ENCODE measurements at places on chromosomes 4 and X. TPM values are rescaled to one million over a fixed set of nuclear protein-coding genes. Genes with fewer than 3 reads are reported as not detected.

- no peak for DNase-seq
Observed at GRCh38 chr4:186486172-186486571, 69.2 kb downstream of the MTNR1A start.

DNA sequence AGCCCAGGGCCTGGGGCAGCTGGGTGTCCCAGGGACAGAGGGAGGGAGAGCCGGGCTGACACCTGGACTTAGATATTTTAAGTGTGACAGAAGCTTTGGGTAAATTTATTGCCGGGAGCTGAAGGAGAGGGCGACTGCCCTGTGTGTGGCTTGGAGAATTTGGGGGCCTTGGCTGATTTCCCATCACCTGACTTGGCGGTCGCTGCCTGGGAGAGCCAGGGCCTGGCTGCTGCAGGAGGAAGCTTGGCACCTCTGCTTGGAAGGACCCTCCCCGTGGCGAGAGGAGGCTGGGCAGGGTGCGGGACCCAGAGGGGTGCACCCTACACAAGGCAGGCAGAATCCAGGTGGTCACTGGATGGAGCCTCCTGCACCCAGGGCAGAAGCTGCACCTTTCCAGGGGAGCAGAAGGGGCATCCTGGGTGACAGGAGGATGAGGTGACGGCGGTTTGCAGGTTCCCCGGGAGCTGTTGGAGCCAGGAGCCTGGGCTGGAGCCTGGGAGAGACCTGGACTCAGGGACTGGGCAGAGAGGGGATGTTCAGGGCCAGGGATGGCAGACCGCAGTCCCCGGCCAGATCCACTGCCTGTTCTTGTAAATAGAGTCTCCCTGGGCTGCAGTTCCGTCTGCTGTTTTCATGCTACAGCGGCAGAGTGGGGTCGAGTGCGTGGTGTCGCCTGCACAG lies 72.0 kb downstream of the RGS12 start:
- DNase-seq: no peak

DNA sequence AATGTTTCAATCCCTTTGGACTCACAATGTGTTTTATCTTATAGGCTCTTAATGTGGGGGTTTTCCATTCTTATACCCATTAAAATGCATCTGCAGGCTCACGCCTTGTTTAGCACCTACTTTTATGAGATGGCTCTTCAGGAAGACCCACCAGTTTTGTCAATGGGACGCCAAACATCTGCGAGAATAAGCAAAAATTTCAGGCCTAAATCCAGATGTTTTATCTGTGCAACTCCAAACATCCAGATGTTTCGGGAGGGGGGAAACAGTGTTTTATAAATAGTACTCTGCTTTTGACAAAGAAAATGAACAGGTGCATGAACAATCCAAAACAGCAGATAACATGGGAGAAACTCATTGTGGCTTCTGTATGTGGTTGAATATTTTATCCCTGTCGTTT lies 342.8 kb downstream of the DHX15 start:
- no peak for DNase-seq

The ERVMER34-1 gene
- total RNA-seq: under 0.01 TPM

The ZDHHC15 gene
- under 0.01 TPM for total RNA-seq

Data from dermis microvascular lymphatic vessel endothelial cell (primary cell).